Kasumi-1 (cell line): ENCODE measurements at places on chromosomes 4 and X.

GRCh38 chr4:138452826-138453225, 210.7 kb upstream of the SLC7A11 start:
- DNase-seq, result no peak

DNA sequence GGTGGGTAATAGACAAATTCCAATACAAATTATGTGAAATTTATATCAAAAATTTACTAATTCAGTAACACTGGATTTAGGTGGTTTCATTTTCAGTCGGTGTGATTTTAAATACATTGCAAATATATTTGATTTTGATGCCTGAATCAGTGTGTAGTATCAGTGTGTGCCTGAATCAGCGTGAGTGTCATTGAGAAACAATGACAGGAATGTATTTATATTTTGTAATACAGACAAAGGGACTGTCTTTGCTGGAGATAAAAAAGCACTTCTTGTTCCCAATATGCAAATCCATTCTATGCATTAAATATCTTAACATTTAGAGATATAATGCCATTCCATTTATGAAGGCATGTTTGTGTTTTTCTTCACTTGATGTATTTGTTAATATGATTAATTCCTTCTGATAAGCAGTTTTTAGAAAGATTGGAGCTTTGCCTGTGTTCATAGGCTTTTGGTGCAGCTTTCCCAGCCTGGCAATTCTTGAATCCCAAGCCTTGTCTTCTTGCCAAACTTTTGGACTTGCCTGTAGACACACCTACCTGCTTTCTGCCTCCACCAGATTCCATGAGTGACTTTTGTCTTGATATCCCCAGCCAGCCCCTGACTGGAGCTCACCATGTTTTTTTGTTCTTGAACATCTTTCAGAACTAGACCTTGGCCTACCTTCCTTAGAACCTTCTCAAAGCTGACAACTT, 243.8 kb downstream of the ADGRL3 start:
- no peak for DNase-seq

DNA sequence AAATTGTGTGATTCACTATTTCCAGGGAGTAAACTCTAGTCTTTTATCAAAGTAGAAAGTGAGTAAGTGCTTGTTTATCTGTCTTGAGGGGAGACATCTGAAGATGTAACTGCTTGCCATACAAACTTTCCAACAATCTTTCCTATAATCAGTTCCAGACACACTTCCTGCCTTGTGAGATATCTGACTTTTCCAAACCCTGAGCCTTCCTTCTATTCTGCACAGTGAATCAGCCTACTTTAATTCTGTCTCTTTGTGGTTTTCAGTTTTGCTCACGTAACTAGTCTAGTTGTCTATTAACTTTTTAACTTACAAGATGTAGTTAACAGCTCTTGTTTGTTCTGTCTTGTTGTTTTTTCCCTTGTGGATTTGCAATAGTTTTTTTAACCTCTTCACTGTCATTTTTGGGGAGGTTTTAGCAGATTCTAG, 947.8 kb downstream of the C4orf33 start:
- no peak for DNase-seq

DNA sequence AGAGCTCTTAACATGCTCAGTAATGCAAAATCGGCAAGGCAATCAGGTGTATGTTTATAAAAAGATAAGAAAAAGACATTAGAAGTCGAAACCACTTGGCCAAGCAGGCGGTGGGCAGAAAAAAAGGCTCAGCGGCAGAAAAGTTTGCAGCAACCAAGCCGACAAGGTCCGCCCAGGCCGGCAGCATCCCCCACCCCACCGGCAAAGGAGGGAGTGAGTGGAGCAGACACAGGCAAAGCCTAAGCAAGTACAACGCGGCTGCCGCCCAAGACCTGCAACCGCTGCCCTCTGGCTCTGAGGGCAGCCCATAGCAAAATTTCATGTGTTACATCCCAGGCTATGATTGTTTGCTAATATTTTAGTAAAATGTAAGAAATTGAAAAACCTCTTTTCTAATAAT, 125.4 kb upstream of the ZCCHC13 start:
- DNase-seq, result no peak

GRCh38 chr4:165439981-165440380, 61.2 kb downstream of the CPE start:
- no peak for DNase-seq

- DNase-seq, result no peak
Measured at GRCh38 chr4:92447255-92447905, 143.6 kb downstream of the GRID2 start.

DNA sequence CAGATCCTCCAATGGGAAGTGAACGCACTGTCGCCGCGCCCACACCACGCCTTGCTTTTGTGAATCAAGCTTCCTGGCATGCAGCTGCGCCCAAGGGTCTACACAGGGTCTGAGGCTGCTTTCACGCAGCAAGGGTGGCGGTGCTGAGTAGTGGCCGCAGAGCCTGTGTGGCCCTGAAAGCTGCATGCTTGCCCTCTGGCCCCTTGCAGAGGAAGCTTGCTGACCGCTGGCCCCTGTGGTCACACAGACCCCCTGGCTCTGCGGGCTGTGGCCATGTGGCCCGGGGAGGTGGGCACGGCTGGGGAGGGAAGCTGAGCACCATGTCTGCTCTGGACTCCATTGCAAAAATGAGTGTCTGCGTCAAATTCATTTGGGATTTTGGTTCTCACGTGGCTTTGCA, 8.8 kb downstream of the DOK7 start:
- no peak for DNase-seq

DNA sequence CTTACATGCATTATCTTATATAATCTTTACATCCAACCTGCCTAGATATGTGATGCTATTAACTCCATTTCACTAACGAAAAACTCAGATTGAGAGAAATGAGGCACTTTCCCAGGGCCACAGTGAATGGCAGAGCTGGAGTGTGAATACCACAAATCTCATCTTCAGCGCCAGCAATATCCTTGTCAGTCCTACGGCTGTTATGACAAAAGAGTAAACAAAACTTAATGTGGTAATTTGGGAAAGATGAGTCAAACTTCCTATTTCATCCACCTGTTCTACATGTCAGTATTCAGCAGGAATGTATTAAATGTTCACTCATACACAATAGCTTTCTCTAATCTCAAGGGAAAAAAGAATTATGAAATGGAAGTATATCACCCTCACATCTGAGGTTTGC, 56.9 kb downstream of the FAT1 start:
- no peak for DNase-seq

GRCh38 chrX:85221361-85221760, 22.2 kb downstream of the SATL1 start:
- DNase-seq, result no peak

- DNase-seq, result no peak
Measured at GRCh38 chr4:77349796-77350195, 192.8 kb downstream of the CCNG2 start.
